ENCODE measurements at places on chromosomes 13 and 19. TPM values are rescaled to one million over a fixed set of nuclear protein-coding genes. Genes with fewer than 3 reads are reported as not detected.

CATSPERD gene
- total RNA-seq: not detected

FAAP24 gene
- total RNA-seq: 0.25 TPM

CLEC4G gene
- 0.29 TPM for total RNA-seq

ANGPTL8 gene
- not detected for total RNA-seq

MARCHF2 gene
- 101 TPM for total RNA-seq

RAP2A gene
- 16.0 TPM for total RNA-seq

ETV2 gene
- 0.27 TPM for total RNA-seq

OVOL3 gene
- not detected for total RNA-seq

ZNF135 gene
- total RNA-seq: 3.8 TPM

GRAMD1A gene
- 24.1 TPM for total RNA-seq

CYP4F2 gene
- total RNA-seq: not detected

CAMSAP3 gene
- total RNA-seq: 1.00 TPM

DNA sequence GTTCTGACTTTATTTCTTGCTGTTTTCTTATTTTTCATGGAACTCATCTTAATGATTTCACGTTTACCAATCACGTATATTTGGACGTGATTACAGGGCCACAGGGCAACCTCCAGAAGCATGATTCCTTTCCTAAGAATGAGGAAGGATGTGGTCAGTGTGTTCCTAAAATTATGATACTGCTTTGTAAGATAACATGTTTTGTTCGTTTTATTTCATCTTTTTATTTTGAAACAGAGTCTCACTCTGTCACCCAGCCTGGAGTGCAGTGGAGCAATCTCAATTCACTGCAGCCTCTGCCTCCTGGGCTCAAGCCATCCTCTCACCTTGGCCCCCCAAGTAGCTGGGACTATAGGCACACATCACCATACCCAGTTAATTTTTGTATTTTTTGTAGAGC, 24.8 kb upstream of the LAIR1 start:
- DNase-seq: no peak

DNA sequence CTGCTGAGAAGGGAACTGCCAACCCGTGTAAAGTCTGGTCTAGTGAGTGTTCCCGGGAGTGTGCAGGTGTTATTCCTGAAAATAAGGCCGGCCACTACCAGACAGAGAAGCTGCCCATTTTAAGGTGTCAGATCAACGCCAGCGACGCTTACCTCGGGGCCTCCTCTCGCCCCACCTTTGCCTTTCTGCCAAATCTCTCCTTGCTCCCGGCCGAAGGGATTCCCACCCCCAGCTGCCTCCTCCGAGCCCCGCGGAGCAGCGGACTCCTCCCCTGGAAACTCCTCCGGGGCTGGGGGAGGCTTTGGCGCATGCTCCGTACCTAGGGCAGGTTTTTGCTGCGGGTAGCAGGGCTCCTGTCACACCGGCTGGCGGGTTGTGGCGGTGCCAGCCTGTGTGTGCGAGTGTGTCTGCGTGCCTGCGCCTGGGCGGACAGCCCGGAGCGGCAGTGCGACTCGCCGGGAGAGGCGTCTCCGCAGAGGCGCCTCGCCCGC, at the start of gene HS6ST3:
Gene HS6ST3 (plus strand): TSS at position 359 of the 491 bp plus-strand sequence.
- no peak for DNase-seq

GRCh38 chr13:99774644-99775043, 196.9 kb downstream of the ZIC5 start:
- no peak for DNase-seq

- no peak for DNase-seq
These were observed 1483.7 kb downstream of the PCDH9 start for GRCh38 chr13:65746406-65746921.

- no peak for DNase-seq
These were observed 166.1 kb downstream of the USP12 start for GRCh38 chr13:27005556-27005955.

DNA sequence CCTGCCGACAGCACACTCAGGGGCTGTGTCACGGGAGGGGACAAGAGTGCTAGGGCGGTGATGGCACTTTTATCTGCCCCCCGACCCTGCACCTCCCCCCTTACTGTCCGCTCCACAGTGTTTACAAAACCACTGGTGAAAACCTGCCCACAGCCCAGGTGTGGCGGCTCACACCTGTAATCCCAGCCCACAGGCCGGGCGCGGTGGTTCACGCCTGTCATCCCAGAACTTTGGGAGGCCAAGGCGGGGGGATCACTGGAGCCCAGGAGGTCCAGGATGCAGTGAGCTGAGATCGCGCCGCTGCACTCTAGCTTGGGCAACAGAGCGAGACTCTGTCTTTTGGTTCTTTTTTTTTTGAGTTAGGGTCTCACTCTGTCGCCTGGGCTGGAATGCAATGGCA, 11.8 kb downstream of the LINGO3 start:
- no peak for DNase-seq

DNA sequence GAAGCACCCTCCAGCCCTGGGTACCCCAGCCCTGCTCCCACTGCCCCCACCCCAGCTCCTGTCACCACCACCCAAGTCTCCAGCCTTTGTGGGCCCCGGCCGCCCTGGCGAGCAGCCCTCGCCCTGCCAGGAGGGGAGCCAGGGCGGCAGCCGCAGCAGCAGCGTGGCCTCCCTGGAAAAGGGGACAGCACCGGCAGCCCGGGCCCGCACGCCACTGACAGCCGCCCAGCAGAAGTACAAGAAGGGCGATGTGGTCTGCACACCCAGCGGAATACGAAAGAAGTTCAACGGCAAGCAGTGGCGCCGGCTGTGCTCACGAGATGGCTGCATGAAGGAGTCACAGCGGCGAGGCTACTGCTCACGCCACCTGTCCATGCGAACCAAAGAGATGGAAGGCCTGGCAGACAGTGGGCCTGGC, 3.9 kb downstream of the CIC start:
- no peak for DNase-seq

GRCh38 chr19:50496189-50497021, 14.6 kb downstream of the JOSD2 start:
- DNase-seq: peak; percentile 89

- no peak for DNase-seq
These were observed 14.3 kb downstream of the AKAP8 start for GRCh38 chr19:15365264-15365663.

DNA sequence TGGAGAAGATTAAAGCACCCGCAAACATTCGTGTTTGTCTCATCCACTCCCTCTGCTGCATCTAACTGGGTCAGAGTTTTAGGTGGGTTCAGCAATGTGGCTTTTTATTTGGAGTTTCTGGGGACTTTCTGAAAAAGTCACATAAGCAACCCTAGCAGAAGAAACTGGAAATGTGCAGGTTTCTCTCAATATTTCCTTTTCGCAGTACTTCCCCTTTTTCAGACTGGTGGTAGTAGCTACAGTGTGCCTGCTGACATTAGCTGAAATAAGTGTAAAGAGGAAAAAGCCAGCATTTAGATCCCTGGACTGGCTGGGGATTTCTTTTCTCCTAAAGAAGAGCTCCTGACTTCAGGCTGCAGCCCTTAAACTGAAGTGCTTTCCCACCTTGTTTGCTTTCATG, 15.9 kb upstream of the OLFM4 start:
- no peak for DNase-seq

DNA sequence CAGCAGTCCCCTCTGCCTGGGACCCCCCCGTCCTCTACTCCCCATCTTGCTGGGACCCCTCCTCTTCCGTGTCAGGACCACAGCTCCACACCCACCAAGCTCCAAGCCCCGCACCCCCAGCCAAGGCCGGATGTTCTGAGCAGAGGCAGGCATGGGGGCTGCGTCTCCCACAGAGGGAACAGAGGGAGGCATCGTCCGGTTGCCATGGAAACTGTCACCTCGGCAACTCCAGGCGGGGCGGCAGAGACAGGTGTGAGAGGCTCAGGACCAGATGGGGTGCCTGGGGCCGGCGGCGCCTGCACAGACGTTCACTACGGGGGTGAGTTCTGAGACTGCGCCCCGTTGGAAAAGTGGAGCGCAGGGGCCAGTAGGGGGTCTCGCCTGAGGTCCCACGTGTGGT, 5.4 kb downstream of the RNU6-9 start:
- DNase-seq: no peak

DNA sequence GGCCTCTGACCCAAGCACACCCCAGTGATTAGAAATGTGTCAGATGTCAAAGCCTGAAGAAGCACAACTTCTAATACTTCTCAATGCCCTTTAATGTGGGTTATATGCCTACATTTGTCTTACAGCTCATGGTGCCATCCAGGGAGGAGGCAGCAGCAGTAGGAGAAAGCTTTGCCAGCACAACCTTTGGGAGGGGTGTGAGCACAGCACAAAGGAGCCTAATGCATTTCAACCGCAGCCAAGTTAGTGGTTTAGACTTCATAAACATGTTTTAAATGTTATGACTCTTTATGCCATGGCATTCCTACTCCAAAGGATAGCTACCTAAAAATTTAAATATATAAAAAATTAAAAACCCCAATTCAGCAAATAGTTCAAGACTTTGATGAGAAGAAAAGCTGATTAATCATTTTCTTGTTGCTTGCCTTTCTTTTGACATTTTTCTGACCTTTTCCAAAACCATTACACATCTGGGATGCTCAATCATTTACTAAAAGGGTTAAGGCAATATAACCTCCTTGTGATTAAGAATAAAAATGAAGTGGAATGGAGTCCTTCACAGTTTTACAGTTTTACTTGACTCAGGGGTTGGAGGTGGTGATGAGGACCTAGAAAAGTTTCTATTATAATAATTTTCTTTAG, 142.7 kb downstream of the DLEU7 start:
- no peak for DNase-seq

- no peak for DNase-seq
These were observed 105.1 kb upstream of the SLITRK1 start for GRCh38 chr13:83987394-83987793.

GRCh38 chr13:108227651-108228272, 9.6 kb downstream of the ABHD13 start:
- no peak for DNase-seq

DNA sequence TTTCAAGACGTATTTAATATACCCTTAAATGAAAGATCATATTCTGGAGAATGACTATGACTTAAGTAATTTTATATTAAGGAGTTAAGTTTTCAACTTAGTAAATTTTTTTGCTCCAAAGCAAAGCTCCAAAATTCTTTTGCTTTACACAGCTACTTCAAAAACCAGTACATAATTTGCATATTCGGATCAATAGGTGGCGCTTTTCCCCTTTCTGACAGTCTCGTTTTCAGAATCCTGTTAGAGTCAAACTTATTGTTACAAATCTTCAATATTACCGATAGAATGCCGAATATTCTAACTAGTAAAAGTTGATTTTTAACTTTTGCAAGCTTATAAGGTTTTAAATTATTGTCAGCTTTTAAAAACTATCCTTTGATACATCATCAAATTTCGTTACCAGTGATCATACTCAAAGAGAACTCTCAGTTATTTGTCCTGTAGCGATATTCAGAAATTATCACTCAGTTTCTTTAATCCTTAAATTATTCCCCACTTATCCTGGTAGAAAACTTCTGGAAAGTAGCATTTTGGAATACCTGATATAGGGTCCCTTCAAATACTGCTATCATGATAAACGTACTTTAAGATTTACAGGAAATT, 852.7 kb upstream of the KLHL1 start:
- DNase-seq: no peak

- no peak for DNase-seq
These were observed 175.9 kb upstream of the TRPC4 start for GRCh38 chr13:38045278-38046048.

- DNase-seq: no peak
These were observed 24.4 kb upstream of the URAD start for GRCh38 chr13:28012896-28013295.

GRCh38 chr19:49103331-49104085, 10.7 kb upstream of the LIN7B start:
- DNase-seq: no peak

- DNase-seq: no peak
These were observed 59.2 kb downstream of the SIPA1L3 start for GRCh38 chr19:37966211-37966661.

DNA sequence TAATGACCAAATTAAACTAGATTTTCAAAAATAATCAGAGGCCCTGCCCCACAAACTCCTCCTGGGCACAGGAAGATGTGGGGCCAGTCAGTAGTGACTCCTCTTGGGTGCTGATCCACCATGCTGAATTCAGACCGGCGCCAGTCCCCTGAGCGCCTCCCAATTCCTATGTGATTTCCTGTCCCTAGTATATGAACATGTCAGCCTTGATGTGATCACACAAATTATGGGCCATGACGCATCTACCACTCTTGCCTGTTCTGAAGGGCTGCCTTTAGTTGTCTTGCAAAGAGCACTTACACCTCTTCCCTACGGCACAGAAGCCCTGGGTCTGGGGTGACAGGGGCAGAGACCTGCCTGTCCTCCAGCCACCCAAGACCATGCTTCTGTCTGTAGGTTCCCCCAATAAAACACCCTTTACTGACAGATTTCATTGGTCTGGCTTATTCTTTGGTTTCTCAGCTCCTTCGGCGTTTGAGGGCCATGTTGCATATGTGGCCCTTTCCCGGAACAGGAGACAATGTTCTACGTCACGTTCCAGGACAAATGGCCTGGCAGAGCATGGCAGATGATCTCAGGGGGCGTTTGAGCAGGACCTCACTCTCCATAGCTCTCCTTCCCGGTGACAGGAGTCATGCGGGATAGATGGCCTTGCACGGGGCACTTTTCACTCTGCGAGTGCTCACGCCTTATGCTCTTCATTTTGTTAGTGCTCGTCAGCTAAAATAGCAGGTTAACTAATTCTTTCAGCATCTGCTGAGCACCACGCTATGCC, 5.6 kb upstream of the ATP11A start:
- DNase-seq: no peak

- DNase-seq: no peak
These were observed 29.2 kb downstream of the CLEC4M start for GRCh38 chr19:7792281-7792680.

- peak; percentile 9 for DNase-seq
These were observed 7.9 kb upstream of the F10 start for GRCh38 chr13:113114511-113115362.

DNA sequence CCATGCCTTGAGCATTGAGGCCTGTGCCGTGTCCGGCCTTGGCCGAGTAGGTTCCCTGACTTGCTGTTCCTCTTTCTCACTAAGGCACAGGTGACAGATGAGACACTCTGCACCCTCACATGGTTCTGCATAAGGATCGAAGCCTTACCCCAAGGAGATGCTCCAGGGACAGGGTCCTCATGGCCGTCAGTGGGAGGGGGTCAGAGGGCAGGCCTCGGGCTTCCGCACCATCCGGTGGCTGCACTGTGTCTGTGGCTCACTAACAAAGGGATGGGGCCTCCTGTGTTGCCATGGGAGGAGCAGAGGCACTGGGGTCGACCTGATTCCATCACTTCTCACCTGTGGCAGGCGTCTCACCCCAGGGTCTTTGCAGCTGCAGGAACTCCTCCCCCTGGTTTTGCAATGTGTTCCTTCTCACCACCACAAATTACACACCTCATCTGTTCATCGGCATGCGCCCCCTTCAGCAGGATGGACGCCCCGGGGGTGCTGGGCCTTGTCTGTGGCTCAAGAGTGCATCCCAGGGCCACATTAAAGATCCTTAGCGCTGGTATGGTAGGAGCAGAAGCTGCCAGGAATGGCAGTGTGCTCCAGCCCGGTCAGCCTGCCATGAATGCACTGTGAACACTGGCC, 113.3 kb upstream of the SOX1 start:
- DNase-seq: no peak

Data from heart left ventricle (tissue), 16 donors.